Islet precursor cell (in vitro differentiated cells): ENCODE measurements at places on chromosomes 1 and 21.

GRCh38 chr21:38486706-38487105 is 11.6 kb downstream of the ERG start:
- DNase-seq: no peak

DNA sequence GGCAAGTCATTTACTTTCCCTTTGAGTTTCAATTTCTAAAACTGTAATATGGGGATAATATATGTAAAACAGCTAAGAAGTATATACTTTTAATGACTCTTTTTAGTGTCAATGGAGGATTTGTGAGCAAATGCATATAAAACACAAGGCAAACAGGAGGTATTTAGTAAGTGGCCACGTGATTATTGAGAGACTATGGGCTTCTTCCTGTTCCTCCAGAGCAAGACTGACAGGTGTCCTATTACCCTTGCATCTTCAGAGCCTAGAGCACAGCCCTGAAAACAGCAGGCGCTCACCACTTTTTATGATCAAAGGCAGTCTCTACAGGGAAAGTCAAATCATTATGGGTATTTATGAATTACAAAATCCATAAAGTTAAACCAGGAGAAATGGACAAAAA is 941 bp upstream of the ROR1 start:
- no peak for DNase-seq

DNA sequence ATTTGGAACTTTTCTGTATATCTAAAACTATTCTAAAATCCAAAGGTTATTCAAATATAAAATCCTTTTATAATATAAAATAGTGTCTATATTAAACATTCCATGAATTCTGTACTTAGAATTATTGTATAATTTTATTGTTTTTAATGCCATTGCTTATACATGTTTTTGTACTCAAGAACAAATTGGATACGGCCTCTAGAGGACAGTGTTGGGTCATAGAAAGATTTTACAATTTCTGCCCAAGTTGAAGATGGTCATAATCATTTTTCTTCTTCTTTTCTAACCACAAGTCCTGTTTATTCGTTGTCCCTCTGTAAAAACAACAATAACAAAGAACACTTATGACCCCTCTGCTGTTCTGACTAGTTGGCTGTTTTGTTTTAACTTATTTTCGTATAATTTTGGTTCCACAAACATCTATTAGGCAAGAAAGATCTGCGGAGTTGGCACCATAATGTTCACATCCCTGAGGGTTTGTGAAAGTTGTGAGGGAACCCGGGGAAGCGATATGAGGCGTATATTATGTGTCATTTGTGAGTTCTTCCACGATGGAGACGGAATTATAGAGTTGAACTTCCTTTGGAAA is 75.7 kb upstream of the KIF26B start:
- DNase-seq: no peak

DNA sequence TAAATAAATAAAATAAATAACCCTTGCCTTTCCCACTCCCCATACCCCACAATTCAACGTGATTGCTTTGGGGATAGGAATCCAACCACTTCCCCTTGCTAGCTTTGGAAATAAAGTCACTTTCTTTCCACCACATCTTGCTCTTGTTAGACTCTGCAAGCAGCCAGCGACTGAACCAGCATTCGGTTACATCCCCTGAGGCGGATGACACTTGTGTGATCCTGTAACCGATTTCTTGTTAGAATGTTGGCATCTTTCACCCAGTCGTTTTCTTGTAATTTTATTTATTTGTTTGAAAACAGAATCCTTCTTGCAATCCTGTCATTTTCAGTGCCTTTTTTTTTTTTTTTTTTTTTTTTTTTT is 1.6 kb upstream of the IFNGR2 start:
- no peak for DNase-seq

DNA sequence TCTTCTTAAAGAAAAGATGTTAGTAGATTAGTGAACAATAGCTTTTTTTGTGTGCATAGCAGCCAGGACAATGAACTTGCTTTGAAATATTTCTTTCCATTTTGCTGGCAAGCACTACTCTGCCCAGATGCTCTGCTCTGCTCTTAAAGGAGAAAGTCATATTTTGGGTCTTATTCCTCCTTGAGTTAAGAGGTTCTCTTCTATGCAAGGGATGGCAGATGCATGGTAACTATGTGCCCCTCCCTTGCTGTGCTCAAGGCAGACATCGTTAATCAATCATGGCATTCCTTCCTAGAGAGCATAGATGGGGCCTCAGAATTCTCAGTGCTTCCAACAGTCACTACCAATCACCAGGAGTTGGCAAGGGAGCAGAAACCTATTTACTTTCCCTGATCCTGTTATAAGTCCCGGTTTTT is 27.6 kb downstream of the NIPAL3 start:
- peak; percentile 48 for DNase-seq

GRCh38 chr1:185208626-185209180 is 51.7 kb downstream of the SWT1 start:
- DNase-seq: no peak

- peak; percentile 63 for DNase-seq
Measured at GRCh38 chr1:224922404-224923164, 6.9 kb upstream of the DNAH14 start.

GRCh38 chr21:45768011-45768739 is 124.7 kb downstream of the PCBP3 start:
- no peak for DNase-seq
